Progenitor cell of endocrine pancreas (in vitro differentiated cells): ENCODE measurements at places on chromosomes 4 and X. TPM values are rescaled to one million over a fixed set of nuclear protein-coding genes. Genes with fewer than 3 reads are reported as not detected.

- H3K36me3 ChIP-seq: peaks cover 2% of the 10 kb centered on the region
- peak overlapping the region; percentile 9 for H3K27ac ChIP-seq
- H3K4me1 ChIP-seq: peaks cover 52% of the 10 kb centered on the region
- H3K27me3 ChIP-seq: no peaks in the 10 kb centered on the region
- no peak for DNase-seq
- H3K4me3 ChIP-seq: no peak overlapping the region
These were observed 125.7 kb downstream of the CAMK2D start for GRCh38 chr4:113635739-113636437.

DNA sequence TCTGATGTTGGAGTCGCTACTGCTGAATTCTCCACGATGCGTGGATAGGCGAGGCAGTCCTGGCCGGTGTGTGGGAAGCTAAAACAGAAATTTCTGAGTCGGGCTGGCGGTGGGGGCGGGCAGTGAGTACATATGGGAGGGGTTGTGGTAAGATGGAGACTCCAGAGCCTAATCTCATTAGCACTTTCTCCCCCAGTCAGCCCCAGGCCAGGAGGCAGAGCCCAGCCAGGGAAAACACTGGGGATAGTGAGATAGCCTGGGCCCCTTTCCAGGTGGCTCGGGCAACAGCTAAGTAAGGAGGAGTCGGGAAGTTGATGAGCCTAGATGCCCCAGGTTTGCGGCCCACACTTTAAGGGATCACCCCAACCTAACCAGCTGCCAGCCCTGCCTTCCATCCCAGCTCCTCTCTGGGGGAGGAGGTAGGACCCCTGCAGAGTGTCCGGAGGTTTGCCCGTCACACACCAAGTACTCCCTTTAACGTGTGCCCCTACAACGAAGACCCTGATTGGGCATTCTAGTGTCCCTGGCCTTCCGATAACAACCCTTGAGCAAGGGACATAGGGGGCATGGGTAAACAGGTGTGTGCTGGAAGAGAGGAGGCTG, 2.4 kb upstream of the LOC101059915 start:
- H3K4me3 ChIP-seq: no peak overlapping the region
- no peak overlapping the region for H3K27ac ChIP-seq
- no peaks in the 10 kb centered on the region for H3K27me3 ChIP-seq
- no peaks in the 10 kb centered on the region for H3K4me1 ChIP-seq

Gene MMAA
- 8.1 and 9.8 TPM in 2 replicates for total RNA-seq

Gene MAGT1
- total RNA-seq: 55.9 and 59.0 TPM in 2 replicates

DNA sequence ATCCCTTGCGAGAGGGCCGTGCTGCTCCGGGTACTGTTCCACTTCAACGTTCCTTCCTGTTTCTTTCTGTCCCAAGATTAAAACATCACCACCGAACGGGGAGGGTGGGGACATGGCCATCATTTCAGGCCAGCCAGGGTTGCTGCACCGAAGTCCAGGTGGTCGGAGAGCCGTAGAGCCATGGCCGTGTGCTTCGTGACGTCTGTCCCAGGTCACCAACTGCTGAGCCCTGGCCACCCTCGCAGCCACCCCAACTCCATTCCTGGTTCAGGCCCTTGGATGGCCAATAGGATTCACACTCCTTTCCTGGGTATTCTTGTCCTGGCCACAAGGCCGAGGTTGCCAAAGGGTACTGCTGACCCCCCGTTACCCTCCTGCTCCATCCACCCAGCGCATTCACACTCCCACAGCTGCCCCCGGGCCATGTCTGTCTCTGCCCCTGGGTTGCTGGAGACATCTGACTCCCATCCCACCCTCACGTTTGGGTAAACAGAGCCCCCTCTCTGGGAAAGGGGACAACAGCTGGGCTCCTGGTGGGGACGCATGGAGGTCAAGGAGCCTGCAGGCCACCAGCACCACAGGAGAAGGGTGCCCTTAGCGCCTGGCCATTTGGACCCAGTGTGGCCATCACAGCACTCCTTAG, 103.2 kb downstream of the HMX1 start:
- no peak for DNase-seq
- H3K4me1 ChIP-seq: no peaks in the 10 kb centered on the region
- no peak overlapping the region for H3K4me3 ChIP-seq
- H3K27me3 ChIP-seq: peaks cover 21% of the 10 kb centered on the region

Gene REELD1
- not detected in 2 replicates for total RNA-seq

DNA sequence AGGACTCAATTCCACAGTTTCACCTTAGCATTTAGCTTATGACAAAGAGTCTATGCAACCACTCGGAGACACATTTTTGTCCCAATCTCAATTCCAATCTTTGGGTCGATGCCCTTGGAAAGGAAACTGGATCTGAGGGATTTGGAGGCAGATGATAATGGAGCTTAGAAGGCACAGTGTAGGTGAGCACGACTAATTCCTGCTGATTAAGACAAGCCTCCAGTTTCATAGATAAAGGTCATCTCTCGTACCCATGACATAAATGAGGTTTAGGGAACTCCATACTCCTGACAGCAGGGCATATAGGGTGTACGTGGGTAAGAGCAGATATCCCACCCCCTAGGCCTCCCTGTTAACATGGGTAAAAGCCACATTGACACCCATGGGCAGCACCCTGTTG, 24.4 kb upstream of the ZNF718 start:
- no peak overlapping the region for H3K27ac ChIP-seq
- H3K4me1 ChIP-seq: no peaks in the 10 kb centered on the region
- H3K27me3 ChIP-seq: no peaks in the 10 kb centered on the region
- no peak overlapping the region for H3K4me3 ChIP-seq
- H3K36me3 ChIP-seq: peaks cover 2% of the 10 kb centered on the region
- no peak for DNase-seq

Gene RNF175
- 1.7 and 1.9 TPM in 2 replicates for total RNA-seq

Gene HSFX3
- not detected in 2 replicates for total RNA-seq

- H3K4me3 ChIP-seq: no peak overlapping the region
- H3K27ac ChIP-seq: no peak overlapping the region
- peaks cover 4% of the 10 kb centered on the region for H3K27me3 ChIP-seq
- DNase-seq: no peak
These were observed 47.4 kb upstream of the HOPX start for GRCh38 chr4:56728512-56728911.

- H3K27ac ChIP-seq: no peak overlapping the region
- no peak for DNase-seq
- no peaks in the 10 kb centered on the region for H3K36me3 ChIP-seq
- peaks cover 2% of the 10 kb centered on the region for H3K4me1 ChIP-seq
- H3K4me3 ChIP-seq: no peak overlapping the region
- H3K27me3 ChIP-seq: peaks cover 9% of the 10 kb centered on the region
These were observed 588.6 kb downstream of the NLGN4X start for GRCh38 chrX:5640071-5640470.

Gene TEX13C
- total RNA-seq: not detected in 2 replicates

- DNase-seq: no peak
- H3K27me3 ChIP-seq: no peaks in the 10 kb centered on the region
- H3K4me3 ChIP-seq: no peak overlapping the region
These were observed 203.2 kb upstream of the FGF13 start for GRCh38 chrX:138914767-138915166.

DNA sequence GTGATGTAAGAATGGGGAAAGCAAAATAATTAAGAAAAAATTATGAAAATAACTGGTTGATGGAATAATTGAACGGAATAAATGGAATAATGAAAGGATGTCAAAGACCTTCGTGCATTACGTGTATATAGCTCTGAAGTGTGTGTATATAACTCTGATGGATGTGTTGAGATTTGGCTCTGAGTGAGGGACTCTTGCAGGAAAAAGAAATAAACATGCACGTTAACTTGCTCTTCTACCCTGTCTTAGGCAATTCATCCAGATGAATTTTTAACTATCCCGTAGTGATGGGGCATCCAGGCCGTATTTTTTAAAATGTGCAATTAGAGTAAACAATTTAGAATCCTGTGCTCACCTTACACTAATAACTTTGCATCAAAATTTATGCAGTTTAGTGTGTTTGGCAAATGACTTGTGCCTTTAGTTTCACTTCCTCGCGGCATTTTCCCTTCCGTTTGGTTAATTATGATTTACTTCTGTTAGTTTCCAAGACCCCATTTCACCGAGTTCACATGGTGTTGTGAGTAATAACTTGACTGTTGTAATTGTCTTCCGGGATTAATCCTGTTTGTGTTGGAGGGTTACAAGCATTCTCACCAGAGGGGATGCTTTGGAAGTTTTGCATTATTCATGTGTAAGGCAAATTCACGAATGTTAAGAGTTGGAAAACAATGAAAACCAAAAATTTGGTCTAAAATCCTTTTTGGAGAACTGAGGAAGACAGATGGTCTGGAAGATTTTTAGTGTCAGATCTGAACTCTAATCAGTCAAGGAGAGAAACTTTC, 256.5 kb upstream of the FAT1 start:
- H3K27me3 ChIP-seq: no peaks in the 10 kb centered on the region
- DNase-seq: no peak
- no peaks in the 10 kb centered on the region for H3K4me1 ChIP-seq

GRCh38 chr4:9964879-9965278, 56.4 kb downstream of the SLC2A9 start:
- DNase-seq: no peak
- peaks cover 1% of the 10 kb centered on the region for H3K36me3 ChIP-seq
- no peaks in the 10 kb centered on the region for H3K27me3 ChIP-seq

Gene RTL9
- 1.4 and 1.5 TPM in 2 replicates for total RNA-seq

Gene OPHN1
- 6.5 and 7.2 TPM in 2 replicates for total RNA-seq

- H3K4me1 ChIP-seq: peaks cover 4% of the 10 kb centered on the region
- H3K4me3 ChIP-seq: no peak overlapping the region
- H3K27ac ChIP-seq: peak overlapping the region; percentile 59
- H3K27me3 ChIP-seq: no peaks in the 10 kb centered on the region
- no peak for DNase-seq
- peaks cover 23% of the 10 kb centered on the region for H3K36me3 ChIP-seq
These were observed 137.0 kb downstream of the AMMECR1 start for GRCh38 chrX:110180928-110181310.

- H3K36me3 ChIP-seq: no peaks in the 10 kb centered on the region
- H3K27me3 ChIP-seq: no peaks in the 10 kb centered on the region
- H3K27ac ChIP-seq: no peak overlapping the region
- no peak for DNase-seq
- no peak overlapping the region for H3K4me3 ChIP-seq
These were observed 2.3 kb upstream of the C1QTNF7 start for GRCh38 chr4:15425520-15425919.

DNA sequence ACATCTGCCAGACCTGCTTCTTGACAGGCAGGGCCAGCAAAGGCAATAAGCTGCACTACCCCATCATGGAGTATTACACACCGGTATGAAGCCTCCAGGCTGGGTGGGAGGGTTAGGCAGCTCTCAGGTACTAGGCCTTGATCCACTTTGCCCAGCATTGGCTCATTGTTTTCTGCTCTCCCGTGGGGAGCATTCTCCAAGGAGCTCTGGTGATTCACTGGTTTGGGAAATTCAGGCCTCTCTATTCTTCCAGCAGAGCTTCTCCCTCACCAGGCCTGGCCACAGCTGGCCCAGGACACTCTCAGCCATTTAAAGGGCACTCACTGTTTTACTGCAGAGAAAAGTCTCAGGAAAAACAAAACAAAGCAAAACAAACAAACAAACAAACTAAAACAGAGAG, 33.0 kb downstream of the DRP2 start:
- no peak overlapping the region for H3K27ac ChIP-seq
- no peak for DNase-seq
- H3K27me3 ChIP-seq: no peaks in the 10 kb centered on the region
- H3K4me3 ChIP-seq: no peak overlapping the region

DNA sequence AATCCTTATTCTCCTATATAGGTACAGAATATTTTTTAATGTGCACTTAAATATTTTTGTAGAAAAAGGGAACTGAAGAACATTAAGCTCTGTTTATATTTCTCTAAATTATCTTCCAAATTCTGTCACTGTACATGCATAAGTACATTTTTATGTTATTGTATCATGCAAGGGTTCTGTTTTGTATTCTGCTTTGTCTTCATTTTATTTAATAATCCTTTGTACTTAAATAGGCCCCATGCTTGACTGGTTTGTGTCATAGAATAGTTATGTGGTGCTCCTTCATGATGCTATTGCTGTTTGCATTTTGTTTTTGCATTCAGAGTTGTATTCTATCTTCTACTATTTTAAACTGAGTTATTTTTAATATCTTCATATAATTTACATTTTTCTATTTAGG, 111.9 kb upstream of the EDNRA start:
- H3K27me3 ChIP-seq: no peaks in the 10 kb centered on the region
- no peak for DNase-seq
- no peak overlapping the region for H3K4me3 ChIP-seq
- H3K27ac ChIP-seq: no peak overlapping the region
